Left forelimb (tissue), 1 donor: ENCODE measurements at places on chromosomes 7 and 10.

DNA sequence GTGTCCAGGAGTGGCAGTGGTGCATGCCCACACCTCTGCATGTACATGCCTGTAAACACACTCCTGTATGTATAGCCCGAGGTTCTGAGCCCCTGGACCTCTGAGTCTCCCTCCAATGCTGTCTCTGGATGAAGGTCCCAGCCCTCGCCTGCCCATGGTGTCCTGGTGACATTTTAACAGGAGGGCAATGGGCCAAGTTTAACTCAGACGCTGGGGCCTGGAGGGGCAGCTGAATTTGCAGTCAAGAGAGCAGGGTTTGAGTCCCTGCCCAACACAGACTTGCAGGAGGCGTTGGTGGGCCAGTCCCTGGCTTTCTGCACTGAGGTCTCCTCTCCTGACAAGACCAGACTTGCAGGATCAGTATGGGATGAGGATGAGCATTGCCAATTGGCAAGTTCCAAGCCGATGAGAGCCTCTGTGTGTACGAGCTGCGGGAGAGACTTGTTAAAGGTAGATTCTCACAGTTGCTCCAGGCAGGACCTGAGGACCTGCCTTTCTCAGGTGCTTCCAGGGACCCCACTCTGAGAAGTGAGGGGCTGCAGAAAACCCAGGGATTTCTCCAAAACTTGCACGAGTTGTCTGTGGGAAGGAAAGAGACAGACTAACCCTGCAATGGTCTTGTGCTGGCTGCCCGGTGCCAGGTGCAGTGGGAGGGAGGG, 141.9 kb downstream of the ELFN1 start:
- no peak for DNase-seq

DNA sequence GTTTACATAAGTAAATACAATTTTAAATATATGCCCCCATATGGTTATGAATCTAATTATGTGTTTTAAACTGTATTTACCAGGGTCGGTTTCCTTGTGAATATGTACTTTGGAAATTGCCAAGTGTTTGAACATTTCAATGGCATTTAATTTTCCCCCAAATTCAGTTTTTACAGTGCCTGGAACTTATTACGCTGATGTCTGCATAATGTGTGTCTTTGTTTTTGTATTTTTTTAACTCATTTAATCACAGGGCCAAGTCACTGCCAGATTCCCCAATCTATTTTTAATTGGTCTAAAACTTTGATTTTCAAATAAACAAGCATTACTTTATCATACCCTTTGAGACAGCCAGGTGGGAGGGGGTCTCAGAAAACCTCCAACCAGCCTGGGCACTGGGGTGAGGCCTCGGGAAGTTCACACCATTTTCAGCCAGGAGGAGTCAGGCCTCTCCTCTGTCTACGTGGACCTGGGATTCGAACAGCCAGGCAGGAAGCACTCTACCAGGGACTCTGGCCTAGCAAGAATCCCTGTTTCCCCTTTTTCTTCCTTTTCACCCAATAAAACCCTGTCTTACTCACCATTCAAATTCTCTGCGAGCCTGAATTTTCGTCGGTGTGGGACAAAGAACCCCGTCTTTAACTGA, 151.5 kb upstream of the COL1A2 start:
- no peak for DNase-seq

DNA sequence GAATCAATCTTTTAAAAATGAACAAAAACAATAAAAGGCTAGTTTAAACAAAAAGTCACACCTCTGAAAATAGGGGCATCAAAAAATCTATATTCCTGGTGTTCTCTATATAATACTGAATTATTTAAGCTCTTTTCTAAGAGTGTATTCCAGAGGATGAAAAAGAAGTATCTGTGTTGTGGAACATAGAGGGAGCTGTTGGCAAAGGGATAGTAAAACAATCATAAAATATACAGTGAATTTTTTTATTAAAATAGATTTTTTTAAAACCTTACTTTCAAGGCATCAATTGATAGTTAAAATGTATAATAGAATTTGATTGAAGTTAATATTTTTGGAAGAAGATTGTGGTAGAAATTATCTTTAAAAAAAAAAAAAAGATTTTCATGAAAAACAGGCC, 1409.1 kb upstream of the CELF2 start:
- no peak for DNase-seq

DNA sequence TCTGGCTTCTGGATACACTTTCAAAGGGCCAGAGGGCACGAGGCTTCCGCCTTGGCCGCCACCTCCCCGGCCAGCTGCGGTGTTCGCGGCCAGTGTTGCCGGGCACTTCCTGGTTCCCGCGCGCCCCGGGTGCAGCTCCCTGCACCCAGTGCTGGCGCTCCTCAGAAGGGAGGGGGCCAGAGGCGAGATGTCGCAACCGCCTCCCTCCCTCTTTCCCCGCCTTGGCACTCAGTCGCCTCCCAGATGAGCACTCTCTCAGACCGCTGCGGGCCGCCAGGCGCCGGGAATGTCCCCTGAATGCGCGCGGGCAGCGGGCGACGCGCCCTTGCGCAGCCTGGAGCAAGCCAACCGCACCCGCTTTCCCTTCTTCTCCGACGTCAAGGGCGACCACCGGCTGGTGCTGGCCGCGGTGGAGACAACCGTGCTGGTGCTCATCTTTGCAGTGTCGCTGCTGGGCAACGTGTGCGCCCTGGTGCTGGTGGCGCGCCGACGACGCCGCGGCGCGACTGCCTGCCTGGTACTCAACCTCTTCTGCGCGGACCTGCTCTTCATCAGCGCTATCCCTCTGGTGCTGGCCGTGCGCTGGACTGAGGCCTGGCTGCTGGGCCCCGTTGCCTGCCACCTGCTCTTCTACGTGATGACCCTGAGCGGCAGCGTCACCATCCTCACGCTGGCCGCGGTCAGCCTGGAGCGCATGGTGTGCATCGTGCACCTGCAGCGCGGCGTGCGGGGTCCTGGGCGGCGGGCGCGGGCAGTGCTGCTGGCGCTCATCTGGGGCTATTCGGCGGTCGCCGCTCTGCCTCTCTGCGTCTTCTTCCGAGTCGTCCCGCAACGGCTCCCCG, at the start of gene FFAR4:
TSS of gene FFAR4 (plus strand) at position 231 of the 842 bp plus-strand sequence. CDS start at position 287, 56 bp downstream.
- no peak for DNase-seq

DNA sequence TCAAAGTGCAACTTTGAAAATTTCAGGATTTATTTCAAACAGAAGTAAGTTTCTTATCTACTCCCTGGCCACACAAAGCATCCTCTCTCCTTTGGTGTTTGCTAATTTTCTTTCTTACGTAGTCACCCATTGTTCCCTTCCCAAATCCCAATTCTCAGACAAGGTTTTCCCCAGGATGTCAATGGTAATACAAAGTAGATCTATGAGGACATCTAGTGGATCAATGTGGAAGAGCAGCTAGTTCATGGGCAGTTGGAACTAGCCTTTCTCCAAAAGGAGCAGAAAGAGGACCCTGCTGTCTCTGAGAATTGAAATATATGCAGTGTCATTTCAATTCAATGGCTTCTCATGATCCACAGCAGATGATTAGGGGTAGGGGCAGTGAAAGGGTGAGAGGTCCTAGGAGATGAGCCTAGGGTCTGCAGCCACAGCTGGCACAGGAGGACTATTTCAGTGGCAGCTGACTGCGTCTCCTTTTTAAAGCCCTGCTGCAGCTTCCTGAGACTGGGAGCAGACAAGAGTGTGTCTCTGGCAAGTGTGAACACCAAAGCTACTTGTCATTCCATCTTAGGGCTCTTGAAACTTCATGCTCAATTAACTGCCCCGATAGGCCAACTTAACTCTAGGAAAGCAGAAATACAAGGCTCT, 632.6 kb downstream of the KCNMA1 start:
- no peak for DNase-seq

GRCh38 chr7:139829775-139830117, 682 bp downstream of the TBXAS1 start:
- no peak for DNase-seq

DNA sequence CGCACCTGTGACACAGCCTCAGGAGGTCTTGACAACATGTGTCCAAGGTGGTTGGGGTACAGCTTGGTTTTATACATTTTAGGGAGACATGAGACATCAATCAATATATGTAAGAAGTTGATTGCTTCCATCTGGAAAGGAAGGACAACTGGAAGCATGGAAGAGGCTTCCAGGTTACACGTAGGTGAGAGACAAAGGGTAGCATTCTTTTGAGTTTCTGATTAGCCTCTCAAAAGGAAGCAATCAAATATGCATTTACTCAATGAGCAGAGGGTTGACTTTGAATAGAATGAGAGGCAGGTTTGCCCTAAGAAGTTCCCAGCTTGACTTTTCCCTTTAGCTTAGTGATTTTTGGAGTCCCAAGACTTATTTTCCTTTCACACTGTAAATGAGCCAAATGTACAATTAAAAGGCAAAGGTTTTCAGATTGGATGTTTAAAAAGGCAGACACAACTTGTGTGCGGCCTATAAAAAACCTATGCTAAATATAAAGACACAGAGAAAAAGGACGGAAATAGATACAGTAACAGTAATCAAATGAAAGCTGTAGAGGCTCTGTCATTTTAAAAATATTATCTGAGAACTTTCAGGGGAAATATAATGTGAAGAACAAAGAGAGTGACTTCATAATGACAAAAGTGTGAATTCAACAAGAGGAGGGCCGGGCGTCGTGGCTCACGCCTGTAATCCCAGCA, 65.7 kb upstream of the LANCL2 start:
- DNase-seq, result no peak

GRCh38 chr7:126065766-126066165, 1136.1 kb upstream of the POT1 start:
- DNase-seq, result no peak
